ENCODE measurements at places on chromosomes 5 and 9.

DNA sequence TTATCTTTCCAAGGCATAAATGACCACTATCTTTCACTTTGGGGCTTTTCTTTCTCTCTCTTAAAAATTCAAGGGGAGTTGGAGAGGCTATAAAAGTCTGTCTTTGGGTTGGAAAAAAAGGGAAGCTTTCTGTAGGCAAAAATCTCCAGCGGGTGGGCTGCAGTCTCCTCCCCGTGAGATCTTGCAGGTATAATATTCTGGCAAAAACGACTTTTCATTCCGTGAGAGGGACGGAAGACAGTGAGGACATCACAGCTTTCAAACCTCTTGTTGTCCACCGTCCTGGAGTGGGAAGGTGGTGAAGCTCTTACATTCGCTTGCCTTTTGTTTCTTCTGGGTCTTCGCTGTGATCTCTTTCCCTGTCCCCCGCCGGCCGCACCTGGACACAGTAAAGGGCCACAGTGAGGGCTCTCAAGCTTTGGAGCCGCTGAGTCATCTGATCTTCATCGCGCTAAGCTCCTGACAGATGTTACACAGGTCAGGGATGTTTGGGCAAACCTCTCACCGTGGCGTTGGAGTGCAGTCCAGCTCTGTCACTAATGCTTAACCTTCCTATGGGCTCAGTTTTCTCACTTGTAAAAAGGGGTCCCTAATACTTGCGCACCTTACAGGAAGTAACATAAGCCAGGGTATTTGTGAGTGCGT is 61.9 kb upstream of the MEGF10 start:
- no peak for DNase-seq

- no peak for DNase-seq
Measured at GRCh38 chr9:75033791-75034473, 5.8 kb upstream of the CARNMT1 start.

GRCh38 chr5:95086927-95087815 is 197.7 kb downstream of the MCTP1 start:
- no peak for DNase-seq

- DNase-seq, result peak; percentile 46
Measured at GRCh38 chr9:36873247-36873875, 160.7 kb downstream of the PAX5 start.

DNA sequence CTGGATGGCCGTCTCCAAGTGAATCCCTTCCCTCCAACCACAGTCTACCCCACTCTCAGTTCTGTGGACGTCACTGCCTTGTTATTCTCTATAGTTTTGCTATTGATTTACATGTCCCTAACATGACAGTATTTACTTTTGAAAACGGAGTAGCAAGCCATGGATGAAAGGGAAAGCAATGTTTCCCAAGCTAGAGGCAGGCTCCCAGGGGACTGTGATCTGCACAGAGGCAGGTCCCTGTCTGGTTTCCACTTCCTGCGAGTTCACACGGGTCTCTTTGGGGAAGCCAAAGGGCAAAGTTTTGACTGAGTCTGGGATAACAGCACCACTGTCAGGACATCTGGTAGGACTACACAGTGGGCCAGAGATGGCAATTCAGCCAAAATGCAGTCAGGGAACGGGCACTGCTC is 12.7 kb downstream of the C9orf153 start:
- no peak for DNase-seq

GRCh38 chr9:135739271-135740220 is 37.6 kb downstream of the KCNT1 start:
- no peak for DNase-seq

- DNase-seq, result no peak
Measured at GRCh38 chr5:132325691-132326090, 31.5 kb downstream of the SLC22A4 start.

DNA sequence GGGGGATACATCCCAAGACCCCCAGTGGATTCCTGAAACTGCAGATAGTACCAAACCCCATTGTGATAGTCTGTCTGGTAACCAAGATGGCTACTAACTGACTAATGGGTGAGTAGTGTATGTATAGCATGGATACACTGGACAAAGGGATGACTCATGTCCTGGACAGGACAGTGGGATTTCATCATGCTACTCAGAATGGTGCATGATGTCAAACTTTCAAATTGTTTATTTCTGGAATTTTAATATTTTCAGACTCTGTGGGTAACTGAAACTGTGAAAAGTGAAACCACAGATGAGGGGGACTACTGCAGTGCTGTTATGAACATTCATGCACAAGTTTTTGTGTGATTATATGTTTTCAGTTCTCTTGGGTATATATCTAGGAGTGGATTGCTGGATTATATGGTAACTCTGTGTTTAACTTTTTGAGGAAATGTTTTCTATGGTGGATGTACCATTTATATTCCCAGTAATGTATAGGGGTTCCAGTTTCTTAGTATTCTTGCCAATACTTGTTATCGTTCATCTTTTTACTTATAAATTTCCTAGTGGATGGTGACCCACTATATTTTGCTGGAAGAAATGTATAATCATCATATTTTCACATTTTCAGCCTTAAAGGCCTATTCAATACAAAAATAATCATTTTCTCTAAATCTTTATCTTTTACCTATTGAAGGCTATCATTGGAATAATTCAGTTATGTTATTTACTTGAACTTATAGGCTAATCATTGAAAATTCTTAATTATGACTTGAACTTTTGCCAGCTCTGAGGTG is 140.9 kb downstream of the NR3C1 start:
- DNase-seq, result no peak

DNA sequence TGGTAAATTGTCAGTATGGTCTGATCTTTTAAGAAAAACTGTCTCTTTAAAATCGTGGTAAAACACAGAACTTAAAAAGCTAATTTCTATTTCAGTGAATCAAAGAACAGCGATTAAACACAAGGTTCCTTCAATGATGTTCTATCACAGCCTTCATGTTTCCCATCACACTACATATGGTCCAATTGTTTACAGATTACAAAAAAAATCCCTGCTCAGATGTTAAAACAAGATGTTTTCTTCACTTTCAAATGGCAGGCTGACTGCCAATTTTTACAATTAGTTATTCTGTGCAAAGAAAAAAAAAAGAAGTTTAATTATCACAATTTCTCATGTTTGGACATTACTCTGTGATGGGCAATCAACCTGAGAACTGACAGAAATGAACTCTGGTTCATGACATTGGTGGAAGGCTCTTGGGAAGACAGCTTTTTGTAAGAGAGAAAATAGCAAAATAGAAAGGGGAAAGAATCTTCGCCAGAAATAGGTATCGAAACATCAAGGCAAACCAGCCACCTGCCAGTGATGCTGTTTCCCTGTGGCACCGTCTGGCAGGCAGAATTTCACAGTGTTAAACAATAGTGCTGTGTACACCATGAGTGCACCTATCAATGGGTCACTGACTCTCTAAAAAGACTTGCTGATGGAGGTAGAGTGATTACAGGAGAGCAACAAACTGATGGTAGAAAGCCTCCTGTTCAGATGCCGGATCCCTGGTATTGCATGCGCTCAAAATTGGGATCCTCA is 1020.0 kb upstream of the ARRDC3 start:
- DNase-seq, result no peak

GRCh38 chr5:29051509-29051908 is 2013.1 kb upstream of the CDH9 start:
- DNase-seq, result no peak

DNA sequence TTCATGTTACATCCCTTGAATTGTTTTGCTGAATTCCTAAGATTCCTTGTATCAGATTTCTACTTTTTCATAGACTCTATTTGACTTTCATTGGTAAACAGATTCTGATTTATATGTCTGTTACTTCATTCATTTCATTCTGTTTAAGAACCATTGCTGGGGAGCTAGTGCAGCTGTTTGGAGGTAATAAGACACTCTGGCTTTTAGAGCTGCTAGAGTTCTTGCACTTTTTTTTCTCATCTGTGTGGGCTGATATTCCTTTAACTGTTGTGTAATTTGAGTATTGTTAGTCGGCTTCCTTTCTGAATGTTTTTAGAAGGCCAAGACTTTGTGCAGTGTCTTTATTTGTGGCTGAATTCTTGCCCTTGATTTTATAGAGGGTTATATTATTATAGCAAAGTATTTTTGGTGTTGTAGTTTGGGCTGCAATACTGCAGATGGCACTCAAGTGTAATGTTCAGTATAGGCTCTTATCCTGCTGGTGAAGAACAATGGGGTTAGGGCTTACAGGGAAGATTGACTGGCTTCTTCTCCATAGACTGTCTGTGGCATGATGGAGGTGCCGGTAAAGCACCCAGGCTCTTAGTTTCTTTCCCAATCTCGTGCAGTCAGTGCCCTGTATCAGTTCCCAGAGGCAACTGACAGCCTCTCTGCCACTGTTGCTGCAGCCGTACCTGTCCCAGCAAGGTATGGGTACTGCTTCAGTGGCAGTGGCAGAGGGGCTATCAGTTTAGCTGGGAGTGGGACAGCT is 162.2 kb downstream of the OXCT1 start:
- no peak for DNase-seq

DNA sequence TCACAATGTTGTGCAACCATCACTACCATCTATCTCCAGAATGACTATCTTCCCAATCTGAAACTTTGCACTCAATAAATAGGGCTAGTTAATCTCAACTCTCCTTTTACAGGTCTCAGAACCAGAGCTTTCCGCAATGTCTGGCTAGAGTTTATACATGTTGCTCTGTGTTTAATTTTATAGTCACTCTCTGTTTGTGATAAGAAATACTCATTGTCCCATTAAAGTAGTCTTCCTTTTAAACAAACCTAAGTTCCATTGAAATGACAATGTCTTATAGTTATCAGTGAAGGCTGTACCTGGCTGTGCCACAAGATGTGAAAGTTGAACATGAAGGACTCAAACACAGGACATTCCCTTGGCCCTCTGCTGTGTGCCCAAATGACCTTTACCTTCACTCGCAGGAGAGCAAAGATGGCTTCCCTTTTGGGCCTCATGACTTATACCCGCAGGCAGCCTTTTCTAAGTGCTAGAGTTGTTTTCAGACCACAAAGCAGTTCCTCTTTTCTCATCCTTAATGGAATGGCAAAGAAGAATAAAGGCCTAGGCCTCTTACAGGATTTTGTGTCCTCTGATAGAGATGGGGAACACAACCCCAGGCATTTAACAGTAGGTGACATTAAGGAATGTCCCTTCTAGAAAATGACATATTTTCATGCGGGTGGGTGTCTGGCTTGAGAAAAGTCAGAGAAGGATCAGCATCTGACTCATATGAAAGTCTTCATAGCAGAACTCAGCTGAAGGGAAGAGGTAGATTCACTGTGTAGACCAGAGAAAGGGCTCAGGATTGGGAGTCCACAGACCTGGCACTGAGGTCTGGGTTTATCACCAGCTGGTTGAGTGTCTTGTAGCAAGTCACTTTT is 69.6 kb upstream of the ATP10B start:
- no peak for DNase-seq

DNA sequence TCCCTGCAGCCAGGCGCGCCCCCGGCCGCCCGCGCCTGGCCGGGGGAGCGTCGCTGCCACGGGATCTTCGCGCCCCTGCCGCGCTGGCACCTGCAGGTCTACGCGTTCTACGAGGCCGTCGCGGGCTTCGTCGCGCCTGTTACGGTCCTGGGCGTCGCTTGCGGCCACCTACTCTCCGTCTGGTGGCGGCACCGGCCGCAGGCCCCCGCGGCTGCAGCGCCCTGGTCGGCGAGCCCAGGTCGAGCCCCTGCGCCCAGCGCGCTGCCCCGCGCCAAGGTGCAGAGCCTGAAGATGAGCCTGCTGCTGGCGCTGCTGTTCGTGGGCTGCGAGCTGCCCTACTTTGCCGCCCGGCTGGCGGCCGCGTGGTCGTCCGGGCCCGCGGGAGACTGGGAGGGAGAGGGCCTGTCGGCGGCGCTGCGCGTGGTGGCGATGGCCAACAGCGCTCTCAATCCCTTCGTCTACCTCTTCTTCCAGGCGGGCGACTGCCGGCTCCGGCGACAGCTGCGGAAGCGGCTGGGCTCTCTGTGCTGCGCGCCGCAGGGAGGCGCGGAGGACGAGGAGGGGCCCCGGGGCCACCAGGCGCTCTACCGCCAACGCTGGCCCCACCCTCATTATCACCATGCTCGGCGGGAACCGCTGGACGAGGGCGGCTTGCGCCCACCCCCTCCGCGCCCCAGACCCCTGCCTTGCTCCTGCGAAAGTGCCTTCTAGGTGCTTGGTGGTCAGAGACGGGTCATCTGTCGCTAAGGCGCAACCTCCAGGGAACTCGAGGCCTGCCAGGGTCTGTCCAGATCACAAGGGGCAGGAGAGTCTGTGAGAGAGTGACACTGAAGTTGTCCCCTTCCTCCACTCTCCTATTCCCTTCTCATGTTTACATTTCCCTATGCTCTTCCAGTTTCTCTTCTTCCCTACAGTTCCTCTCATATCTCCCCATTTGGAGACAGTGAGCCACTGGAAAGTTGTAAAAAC is 1.3 kb downstream of the GPR150 start:
- no peak for DNase-seq

- DNase-seq, result no peak
Measured at GRCh38 chr5:153885141-153885540, 153.6 kb downstream of the FAM114A2 start.

DNA sequence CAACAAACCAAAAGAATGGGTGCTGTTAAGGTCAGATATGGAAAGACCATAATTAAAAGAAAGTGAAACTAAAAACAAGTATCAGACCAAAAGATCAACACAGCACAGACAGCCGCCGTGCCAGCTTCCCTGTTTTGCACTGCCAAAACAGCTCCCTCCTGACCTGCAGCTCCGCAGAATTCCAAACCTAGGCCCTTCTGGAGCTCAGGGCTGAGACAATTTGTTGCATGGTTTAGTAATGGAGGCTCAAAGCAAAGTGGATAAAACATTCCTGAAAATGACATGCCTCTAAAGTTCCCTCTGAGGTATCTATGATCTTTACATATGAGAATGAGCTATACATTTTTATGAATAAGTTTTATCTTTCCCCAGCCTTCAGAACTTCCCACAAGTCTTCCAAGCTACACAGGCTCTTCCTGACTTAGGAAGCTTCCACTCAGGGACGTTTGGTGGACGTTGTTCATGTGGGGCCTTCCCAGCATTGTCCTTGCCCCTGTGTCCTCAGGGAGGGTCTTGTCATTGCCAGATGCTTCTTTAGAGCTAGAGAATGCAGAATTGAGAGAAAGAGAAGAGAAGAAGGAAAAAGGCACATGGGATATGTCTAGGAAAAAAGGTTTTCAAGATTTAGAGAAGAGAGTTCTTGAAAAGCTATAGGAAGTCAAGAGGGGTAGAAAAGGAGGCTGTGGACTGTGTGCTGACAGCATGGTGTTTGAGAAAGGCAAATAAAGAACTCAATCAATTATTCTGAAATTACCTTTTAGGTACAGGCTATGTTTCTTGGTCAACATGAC is 28.4 kb upstream of the SSBP2 start:
- DNase-seq, result no peak

DNA sequence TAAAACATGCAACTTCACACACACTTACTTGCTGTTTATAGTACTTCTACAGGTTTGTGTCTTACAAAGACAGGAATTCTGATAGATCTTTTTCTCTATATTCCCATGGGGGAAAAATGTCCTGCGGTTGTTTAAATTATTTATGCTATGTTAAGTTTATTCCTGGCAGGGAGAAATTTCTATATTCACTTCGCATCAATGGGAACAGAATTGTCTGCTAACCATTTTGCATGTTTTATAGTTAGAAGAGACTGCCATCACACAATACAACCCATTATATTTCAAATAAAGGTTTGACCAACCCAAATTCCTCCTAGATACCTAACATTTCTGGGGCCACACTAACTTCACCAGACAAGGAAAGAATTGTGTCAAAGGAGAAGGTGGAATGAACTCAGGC is 110.0 kb upstream of the PRR16 start:
- DNase-seq, result no peak
